ENCODE measurements at places on chromosomes 11 and 22.

DNA sequence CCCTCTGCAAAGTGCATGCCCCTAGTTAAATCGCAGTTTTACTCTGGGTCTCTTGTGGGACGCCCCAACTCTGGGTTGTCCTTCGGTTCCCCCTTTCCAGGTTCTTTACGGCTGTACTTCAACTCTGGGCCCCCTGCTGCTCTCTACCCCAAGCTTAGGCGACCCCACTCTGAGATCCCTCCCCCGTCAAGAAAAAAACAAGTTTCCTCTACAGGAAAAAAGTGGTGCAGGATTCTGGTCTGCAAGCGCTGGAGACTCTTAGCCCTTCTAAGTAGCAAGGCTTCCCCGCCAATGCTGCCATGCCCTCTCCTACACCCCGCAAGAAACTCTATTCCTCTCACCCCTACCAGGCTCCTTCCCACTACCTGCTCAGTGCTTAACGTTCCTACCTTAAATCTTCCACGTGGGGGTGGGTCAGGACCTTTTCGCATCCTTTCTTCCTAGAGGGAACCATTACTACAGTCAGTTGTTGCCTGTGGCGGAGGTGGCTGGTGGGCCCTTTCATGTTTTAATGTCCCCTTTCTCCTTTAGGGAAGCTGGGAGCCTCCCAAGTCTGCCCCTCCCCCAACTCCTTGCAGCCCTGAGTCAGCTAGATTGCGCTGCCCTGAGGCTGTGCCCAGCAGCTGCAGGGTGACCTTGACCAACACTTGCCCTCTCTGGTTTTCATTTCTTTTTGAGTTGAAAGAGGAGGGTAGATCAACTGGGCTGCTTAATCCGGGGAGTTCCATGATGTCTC is 1.4 kb downstream of the NEFH start:
- no peak for DNase-seq

DNA sequence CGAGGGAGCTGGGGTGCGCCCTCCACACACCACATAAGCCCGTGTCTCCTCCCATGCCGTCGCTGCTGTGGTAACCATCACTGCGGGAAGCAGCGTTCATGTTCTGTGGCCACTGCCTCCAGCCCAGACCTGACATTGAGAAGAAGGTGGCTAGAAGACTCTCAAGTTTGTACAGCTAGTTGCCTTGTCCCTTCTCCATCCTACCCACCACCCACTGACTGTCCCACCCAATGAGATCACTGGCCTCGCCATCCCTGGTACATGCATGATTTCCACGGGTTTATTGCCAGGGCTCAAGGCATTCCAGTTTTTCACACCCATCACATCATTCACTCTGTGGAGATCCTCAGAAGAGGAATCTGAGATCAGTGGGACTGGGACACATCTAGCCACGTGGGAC is 33.0 kb downstream of the AHNAK start:
- no peak for DNase-seq

DNA sequence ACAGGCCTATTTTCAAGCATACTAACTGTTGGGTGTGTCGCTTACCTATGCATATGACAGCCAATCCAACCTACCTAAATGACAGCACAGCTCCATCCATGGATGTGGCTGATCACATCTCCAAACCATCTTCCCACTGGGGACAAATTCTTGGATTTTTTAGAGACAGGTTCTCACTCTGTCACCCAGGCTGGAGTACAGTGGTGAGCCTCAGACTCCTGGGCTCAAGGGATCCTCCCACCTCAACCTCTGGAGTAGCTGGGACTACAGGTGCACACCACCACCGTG is 18.0 kb downstream of the SCARF2 start:
- no peak for DNase-seq

- no peak for DNase-seq
Measured at GRCh38 chr11:47911149-47911548, 63.0 kb upstream of the NUP160 start.

GRCh38 chr11:66221726-66222236 is 46.7 kb upstream of the RAB1B start:
- no peak for DNase-seq

- DNase-seq: no peak
Measured at GRCh38 chr11:46381048-46381818, at the start of gene MDK. Gene MDK, plus strand, starts transcription at chr11:46381669. Its CDS starts 389 bp downstream, at chr11:46382058.

DNA sequence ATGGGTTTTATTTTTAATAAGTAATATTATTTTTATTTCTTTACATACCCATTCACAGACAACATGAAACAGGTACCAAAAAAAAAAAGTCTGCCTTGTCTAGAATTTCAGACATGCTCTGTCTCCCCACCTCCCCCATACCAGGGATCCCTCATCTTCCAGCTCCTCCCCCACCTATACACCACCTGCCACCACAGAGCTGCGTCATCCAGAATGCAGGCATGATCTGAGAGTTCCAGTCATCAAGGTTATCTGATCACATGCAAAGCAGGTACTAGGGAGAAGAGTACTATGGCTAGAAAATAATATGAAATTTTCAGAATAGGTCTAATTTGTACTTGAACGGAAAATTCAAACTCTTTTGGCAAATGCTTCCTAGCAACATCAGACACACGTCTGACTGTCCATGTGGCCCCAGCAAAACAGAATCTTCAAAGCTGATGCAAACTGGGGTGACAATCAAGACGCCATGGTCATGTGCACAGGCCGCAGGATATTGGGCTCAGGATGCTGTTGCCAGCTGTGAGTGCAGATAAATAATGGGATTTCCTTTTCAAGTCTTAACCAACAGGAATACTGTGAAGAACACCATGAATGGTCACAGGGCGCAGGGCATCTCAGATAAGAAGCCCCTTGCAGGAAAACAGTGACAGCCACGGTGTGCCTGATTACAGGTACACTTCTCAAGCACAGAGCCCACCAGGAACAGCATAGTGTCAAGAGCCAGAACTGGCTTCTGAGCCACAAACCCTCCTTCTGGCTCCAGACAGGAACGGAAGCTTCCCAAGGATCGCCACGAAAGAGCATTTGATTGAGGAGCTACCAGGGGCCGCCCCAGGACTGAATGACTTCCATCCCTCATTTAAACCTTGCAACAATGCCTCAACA is 169.5 kb downstream of the EFCAB6 start:
- no peak for DNase-seq

DNA sequence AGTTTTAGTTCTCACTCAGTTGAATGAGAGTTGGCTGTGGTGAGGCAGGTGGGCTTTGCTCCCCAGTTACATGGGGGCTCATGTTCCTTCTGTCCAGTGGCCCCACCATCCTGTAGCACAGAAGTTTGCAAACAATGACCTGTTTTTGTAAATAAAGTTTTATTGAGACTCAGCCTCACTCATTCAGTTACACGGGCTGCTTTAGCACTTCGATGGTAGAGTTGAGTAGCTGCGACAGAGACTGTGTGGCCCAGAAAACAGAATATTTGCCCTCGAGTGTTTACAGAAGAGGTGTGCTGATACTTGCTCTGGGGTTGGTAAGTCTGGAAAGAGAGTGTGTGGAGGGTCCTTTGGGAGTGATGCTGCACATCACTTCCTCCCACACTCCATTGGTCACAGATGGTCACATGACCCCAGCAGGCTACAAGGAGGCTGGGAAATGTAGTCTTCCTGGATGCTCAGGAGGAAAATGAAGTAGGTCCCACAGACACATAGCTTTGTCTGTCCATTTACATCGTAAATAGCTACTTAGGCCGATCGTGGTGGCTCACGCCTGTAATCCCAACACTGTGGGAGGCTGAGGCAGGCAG is 34.6 kb downstream of the IFT27 start:
- no peak for DNase-seq

DNA sequence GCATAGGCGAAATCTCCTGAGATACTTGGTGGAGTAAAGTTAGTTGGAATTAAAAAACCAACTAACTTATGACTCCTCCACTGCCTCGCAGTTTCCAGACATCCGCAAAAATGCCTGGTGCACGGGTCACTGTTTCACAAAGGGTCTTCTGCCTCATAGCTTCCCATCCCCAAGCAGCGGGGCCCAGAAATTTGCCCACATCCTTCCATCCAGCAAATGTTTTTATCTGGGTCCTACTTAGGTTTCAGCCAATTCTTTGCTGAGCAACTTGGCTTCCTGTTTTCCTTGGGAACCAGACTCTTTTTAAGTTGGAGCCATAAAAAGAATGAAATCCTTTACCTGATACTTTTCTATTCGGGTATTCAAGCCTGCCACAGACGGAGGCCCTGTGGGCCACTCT is 36.2 kb downstream of the FZD4 start:
- no peak for DNase-seq

DNA sequence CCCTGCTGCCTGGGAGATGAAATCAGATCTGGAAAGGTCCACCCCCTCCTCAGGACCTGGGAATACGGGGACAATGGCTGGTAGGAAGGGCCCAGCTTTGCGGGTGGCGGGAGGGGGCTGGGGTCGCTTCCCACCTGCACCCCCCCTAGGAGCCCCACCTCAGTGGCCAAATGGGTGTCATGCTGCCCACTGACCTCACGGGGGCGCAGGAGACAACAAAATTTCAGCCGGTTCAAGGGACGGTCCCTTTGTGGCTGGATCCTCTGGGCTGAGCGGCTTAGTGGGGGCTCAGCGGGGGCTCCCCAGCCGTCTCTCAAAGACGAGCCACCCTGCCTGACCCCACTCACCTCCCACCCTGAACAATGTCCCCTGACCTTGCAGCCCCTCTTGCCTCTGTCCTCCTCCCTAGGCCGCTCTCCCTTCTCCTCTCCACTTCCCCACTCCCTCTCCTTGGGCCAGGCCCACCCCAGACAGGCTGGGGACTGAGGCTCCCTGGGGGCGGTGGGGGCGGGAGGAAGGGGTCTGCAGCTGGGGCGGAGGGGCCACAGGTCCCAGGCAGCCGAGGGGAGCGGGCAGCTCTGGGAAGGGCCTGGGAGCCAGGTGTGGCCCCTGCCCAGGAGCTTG is 39.3 kb upstream of the H19 start:
- no peak for DNase-seq

DNA sequence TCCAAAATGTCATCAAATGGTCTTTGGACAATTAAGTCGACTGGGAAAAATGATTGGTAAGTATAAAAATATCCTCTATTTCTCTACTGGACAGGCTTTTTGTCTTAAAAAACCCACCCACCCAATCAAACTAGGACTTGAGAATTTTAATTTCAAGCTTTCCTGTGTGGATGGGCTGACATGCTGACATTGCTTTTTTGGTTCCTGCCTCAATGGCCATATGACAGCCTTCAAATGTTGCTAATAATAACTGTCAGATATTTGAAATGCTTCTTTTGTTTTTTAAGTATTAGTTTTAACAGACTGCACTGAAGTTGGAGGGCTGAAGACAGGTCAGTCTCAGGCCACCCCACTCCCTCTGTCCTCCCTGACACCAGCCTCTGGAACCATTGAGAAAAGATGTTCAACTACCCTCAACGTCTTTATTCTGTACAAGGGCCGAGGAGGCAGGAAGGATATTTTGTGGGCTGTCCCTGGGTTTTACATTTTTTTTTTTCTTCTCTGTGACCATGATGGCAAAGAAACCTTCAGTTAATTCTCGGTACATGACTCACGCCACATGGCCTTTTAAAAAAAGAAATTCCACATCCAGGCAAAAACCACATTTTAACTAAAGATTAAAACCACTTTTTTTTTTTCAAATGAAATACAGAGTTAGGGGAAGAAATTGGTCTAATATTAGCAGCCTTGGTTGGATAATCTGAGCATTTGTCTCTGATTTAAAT is 130.4 kb downstream of the SLC1A2 start:
- DNase-seq: no peak

GRCh38 chr11:82949352-82949751 is 47.8 kb downstream of the DDIAS start:
- no peak for DNase-seq

Data from bone marrow (tissue), 2 donors.